COR-L47 (cell line): ENCODE measurements at places on chromosomes 4 and X.

DNA sequence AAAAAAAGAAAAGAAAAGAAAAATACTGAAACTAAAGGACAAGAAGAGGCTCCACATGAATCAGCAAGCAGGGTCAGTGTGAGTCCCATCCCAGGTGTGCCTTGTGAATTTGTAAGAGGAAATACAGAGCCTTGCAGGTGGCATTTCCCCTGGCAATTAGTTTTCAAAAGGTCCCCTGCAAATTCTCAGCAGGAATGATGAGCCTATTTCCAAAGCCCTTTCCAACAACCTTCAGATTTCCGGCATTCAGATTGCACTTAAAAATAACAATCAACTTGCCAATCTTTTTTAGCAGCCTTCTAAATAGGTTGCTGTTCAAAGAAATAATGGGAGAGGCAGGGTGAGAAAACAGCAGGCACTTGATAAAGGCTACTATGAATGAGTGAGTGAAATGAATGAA lies 66.4 kb upstream of the OR13H1 start:
- DNase-seq, result peak; percentile 8

DNA sequence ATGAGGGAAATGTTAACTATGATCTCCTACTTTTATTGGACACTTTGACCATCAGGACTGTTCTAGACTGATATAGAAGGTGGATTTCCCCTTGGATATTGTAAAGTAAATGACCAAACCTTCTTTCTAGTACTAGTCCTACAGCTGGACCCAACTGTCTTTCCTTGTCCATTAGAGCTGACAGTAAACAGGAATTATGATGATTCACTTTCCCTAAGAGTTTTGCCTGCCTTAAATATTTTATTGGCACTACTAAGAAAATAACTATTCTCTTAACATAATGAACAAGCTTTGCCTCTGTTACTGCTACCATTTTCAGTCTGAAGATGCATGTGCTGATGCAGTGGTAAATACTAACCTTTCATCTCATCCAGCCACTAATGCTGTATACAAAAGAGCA lies 915.4 kb downstream of the CENPC start:
- no peak for DNase-seq

DNA sequence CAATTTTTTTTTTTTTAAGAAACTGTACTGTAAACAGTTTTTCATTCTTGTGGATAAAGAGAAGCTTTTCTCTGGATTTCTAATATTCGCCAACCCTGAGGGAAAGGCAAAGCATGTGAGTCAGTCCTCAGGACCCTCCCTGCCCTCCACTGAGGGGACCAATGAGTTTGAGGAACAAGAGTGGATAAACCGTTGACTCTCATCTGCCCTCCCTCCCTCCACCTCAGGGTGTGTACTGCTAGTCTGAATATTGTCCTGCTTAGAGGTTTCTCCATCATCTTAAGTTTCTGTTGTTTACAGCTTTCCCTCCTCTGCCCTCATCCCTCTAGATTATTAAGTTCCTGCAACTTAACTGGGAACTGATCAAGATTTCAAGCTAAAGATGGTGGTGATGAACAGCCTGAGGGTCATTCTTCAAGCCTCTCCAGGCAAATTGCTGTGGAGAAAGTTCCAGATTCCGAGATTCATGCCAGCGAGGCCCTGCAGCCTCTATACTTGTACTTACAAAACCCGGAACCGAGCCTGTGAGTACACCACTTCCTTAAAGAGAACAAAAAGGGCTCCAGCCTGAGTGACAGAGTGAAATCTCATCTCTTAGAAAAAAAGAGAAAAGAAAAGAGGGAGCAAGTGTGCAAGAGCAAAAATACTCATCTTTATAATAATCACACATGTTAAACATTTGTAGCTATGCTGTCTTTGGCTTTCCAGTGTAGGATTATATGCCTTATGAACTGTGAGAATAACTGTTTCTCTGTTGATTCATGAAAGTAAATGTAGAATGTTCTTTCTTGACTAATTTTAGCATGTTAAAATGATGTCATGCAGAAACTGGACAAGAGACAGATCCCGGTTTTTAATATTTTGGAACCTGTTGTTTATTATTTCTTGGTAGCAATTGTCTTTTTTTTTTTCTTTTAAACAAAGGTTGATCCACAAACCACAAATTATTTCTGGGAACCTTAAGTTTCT lies 11.9 kb downstream of the CA5B start:
- no peak for DNase-seq

DNA sequence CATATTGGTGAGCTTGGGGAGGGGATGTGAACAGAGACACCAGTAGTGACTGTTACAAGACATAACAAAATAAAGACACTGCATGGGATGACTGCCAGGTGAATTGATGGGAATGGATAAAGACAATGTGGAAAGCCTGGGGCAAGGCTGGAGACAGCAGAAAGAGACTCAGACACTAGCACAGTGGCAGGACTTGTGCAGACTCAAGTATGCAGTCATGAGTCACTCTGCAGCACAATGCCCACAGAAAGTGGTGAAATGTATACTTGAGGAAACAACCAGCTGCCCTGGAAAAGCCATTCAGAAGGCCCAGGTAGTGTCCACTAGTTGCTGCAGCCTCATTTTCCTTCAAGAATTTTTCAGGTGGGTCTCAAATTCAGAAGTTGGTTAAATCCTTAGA lies 452.3 kb downstream of the MID1IP1 start:
- DNase-seq, result no peak

GRCh38 chrX:3204606-3205005 lies 141.8 kb downstream of the MXRA5 start:
- no peak for DNase-seq

DNA sequence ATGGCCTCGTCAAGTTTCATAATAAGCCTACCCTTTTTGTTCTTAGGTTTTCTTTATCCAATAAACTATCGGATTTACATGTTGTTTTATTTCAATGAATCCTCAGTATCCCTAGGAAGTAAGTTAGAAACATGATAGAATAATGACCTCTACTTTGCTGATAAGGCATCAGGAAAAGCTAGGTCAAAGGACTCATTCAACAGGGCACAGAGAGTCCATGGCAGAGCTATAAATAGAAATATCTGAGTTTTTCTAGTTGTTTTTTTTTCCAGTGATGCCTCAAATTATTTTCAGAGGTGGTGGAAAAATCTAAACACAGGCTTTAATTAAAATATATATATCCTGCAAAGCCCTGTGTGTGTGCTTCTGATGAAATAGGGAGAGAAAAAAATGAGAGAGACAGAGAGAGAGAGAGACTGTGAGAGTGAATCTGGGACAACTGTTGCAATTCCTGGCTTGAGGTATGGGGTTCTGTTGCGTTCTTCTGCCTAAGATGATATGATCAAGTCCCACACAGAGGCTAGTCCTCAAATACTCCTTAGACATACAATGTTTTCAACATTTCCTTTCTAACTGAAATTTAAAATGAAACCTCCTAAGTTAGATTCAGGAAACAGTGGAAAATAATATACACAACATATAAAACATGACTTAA lies 139.9 kb downstream of the HDX start:
- DNase-seq, result no peak

DNA sequence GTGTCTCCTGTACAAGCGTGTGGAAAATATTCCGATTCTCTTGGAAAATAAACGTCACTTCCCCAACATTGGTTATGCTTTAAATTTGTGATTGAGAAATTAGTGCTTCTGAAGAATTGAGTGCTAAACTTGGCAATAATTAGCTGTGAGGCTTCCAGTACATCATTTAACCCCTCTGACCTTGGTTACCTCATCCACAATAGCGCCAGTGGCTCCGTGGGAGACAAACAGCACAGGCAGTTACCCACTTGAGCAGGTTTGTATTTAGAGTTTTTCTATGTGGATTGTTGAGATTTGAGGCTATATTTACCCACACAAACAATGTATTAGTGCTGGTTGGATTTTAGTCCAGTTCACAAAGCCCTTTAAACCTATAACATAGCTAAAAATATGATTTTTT lies 476.5 kb downstream of the NKX6-1 start:
- DNase-seq, result no peak

DNA sequence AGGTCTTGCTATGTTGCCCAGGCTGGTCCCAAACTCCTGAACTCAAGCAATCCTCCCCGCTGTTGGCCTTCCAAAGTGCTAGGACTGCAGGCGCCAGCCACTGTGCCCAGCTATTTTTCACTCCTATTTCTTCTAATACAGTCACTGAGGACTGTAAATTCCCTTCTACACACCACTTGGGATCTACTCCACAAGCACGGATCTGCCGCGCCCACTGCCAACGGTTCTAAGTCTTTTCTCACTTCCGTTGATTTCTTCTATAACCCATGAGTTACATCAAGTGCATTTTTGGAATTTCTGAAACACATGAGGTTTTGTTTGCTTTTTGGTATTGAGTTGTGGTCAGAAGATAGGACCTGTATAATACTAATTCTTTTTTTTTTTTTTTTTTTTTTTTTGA lies 48.6 kb downstream of the FAM53A start:
- no peak for DNase-seq

GRCh38 chr4:6549445-6549844 lies 25.5 kb upstream of the MAN2B2 start:
- no peak for DNase-seq

- DNase-seq, result no peak
Measured at GRCh38 chr4:112968451-112969159, 80.8 kb upstream of the ANK2 start.

GRCh38 chrX:120794525-120794975 lies 81.1 kb downstream of the CT47B1 start:
- no peak for DNase-seq

- no peak for DNase-seq
Measured at GRCh38 chr4:17153572-17153971, 255.1 kb upstream of the LDB2 start.

DNA sequence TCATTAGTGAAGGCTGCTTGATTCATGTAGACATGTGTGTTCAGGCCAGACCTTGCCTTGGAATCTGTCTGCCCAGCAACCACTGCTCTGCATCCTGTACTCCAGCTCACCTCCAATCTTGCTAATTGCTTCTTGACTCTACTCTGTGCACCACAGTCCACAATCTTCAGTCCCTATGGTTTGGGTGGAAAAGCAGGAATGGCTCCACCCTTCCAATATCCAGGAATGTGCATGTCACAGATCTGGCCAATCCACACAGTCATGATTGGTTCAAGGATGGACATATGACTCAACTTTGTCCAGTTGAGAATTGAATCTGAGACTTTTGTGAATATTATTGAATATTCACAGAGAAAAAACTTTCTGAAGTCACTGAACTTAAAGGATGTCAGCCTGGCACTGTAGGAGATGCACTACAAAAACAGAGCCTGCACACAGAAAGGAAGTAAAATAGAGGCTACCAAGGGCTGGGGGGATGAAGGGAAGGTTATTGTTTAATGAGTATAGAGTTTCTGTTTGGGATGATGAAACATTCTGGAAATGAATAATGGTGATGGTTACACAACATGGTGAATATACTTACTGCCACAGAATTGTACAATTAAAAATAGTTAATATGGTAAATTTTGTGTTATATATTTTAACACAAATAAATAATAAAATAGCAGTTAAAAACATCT lies 161.3 kb upstream of the USP38 start:
- no peak for DNase-seq

DNA sequence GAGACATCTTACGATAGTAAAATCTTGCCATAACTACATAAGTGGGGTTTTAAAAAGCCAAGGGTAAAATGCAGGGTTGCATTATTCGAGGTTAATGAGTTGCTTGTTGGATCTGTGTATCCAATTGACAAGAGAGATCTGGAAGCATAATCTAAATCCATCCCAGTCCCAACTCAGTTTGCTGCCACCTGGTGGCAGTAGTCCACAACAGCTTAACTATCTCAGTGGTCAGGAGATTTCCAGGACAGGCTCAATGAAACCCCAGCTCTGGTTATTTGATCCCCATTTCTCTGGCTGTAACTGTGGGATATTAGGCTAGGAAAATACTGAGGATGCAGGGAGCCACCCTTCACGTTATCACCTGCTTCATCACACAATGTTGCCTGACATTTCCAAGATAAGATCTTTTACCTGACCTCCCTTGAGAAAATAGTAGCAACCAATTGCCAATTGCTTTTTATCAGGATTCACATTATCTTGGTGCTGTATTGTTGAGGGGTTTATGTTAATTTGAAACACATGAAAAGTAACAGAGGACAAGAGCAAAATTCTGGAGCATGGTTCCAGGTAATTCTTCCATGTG lies 88.2 kb upstream of the TNIP3 start:
- DNase-seq, result peak; percentile 59

- DNase-seq, result no peak
Measured at GRCh38 chrX:149521438-149521837, 16.3 kb upstream of the IDS start.

DNA sequence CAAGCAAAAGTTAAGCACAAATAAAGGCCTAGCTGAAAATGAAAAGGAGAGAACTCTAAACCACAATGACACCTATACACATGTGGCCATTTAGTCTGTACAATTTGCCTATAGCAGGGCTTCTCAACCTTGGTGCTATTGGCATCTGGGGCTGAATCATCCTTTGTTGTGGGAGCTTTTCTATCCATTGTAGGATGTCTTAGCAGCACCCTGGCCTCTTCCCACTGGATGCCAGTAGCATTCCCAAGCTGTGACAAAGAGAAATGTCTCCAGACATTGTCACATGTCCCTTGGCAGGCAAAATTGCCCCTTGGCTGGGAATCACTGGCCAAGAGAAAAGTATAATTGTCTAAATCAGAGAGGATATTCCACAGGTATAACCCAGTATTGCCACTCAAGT lies 13.5 kb upstream of the PRPS2 start:
- DNase-seq, result no peak

DNA sequence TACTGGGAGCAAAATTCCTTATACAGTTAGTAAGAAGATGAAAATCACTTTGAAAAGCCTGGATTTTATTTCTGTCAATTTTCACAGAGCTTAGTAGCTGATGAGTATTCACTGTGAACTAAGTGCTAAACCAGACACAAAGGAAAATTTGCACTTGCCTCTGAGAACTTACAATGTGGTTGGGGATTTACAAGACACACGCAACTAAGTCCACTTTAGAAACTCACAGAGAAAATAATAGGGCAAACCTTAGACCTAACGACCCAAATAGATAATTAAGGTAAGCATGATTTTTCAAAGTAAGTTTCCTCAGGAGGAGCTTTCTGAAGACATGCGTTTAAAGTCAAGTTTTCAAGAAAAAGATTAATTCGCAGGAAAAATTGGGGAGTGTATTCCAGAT lies 708.9 kb downstream of the ADGRL3 start:
- no peak for DNase-seq

DNA sequence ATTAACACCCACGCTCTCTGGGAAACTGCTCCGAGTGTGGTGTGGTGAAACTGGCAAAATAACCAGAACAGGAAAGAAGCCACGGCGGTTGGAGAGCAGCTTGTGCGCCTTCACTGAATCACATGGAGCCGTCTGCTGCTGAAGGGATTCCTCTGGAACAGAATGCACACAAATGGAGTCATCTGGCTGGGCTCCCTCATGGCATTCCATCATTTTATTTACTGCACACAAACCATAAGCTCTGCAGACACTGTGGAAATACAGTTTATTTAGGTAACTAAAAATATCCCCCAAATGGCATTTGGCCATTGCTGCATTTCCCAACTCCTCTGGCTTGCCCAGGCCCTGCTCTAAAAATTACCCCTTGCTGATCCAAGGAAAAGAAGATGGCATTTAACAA lies 187.0 kb upstream of the S100G start:
- DNase-seq, result no peak

DNA sequence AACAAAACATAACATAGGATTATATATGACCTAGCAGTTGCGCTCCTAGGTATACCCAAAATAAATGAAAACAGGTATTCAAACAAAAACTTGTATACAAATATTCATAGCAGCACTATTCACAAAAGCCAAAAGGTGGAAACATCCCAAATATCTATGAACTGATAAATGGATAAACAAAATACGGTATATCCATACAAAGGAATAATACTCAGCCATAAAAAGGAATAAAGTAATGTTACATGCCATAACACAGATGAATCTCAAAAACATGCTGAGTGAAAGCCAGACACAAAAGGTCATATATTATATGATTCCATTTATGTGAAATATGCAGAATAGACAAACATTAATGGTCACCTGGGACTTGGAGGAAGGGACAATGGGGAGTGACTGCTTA lies 5.2 kb downstream of the WNK3 start:
- DNase-seq, result no peak
